ENCODE measurements at places on chromosomes 6 and 20.

DNA sequence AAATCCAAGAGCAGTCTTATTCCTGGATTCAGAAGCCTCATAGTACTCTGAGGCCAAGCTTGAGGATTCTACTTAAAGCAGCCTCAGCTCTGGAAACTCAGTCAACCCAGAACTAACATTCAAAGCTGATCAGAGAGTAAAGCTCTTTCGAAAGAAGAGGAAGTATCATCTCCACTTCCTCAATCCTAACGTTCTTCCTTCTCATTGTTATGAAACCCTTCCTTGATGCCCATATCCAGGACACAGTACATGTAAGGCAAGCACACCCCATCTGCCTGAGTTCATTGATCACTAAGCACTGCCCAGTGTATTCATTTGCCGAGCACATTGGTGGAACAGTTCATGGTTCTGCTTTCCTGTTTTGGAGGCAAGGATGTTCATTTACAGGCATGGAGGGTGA, at the start of gene IPCEF1:
TSS of gene IPCEF1 (minus strand) at position 114 of the 400 bp plus-strand sequence. CDS start 90,856 bp downstream, outside the sequence.
- DNase-seq: no peak

- DNase-seq: peak; percentile 75
These were observed 1.3 kb downstream of the TAPBP start for GRCh38 chr6:33312361-33313104.

GRCh38 chr6:110646951-110647910, 168.0 kb downstream of the CDK19 start:
- no peak for DNase-seq

GRCh38 chr6:34341481-34341971, 50.9 kb downstream of the NUDT3 start:
- no peak for DNase-seq

DNA sequence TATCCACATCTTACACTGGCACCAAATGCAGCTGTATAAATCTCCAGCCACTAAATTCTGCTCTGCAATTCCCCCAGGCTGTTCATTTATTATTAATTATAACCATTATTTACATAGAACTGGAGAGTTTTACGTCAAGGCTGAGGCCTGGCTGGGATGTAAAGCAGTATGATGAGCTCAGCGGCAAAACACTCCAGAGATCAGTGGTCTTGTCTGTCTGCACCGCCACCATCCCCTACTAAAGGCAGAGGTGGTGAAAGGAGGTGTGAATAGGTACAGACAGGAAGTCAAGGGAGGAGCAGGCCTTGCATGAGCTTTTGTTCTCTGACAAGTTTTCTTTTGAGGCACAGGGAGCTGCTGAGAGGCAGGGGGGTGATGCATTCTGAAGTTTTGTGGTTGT, 159.9 kb upstream of the PCSK2 start:
- DNase-seq: no peak

DNA sequence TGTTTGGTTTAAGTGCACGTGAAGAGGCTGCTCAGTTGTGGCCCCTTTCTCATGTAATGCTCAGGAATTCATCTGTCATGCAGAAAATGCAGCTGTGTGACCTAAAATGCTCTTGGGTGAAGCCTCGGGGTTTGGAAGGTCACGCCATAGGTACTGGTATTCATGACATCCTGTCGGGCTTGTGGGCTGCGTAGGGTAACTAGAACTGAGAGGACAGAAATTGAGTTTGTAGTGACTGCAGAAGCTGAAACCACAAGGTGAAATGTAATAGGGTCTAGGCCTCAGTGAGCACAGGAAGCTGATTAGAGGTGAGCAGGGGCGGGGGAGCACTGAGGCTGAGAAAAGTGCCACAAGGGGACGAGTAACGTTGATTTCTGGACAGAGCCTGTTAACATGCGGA, 128.8 kb downstream of the SOBP start:
- DNase-seq: no peak

GRCh38 chr6:30781743-30782424, 37.5 kb upstream of the IER3 start:
- DNase-seq: peak; percentile 98

GRCh38 chr6:106913111-106913510, 61.4 kb downstream of the CD24 start:
- no peak for DNase-seq

GRCh38 chr6:101454106-101454676, 60.7 kb downstream of the GRIK2 start:
- DNase-seq: no peak

- peak; percentile 87 for DNase-seq
These were observed 103.7 kb downstream of the TOX2 start for GRCh38 chr20:44018259-44018941.

GRCh38 chr6:39669207-39669972, 55.8 kb downstream of the KIF6 start:
- no peak for DNase-seq

DNA sequence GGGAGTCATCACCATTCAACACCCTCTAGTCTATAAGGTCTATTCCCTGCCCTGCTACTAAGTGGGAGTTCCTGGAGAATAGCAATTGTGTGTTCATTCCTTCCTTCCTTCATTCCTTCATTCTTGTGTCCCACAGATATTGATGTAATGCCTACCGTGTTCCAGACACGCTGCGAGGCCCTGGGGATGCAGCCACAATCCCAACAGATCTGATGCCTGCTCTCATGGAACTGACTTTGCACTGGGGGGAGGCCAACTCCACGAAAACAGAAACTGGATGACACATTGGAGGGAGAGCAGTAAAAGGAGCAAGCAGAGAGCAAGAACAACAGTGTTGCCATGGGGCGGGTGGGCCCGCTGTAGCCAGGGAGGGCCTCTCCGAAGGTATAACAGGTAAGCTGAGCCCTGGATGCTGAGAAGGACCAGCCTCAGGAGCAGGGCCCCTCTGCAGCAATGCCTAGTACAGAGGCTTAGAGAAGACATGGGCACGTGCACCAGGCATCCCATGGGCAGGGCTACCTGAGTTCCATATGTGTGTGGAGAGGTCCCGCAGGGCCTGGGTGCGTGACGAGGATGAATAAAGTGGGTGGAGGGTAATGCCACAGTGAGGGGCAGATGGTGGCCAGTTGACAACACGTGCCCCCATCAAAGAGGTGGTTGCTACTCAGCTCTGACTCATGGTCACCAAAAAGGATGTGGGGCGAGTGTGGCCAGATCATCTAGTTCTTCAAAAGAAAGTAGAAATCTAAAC, 173.9 kb downstream of the NFATC2 start:
- DNase-seq: no peak

GRCh38 chr20:14378326-14378725, 40.9 kb upstream of the FLRT3 start:
- no peak for DNase-seq

DNA sequence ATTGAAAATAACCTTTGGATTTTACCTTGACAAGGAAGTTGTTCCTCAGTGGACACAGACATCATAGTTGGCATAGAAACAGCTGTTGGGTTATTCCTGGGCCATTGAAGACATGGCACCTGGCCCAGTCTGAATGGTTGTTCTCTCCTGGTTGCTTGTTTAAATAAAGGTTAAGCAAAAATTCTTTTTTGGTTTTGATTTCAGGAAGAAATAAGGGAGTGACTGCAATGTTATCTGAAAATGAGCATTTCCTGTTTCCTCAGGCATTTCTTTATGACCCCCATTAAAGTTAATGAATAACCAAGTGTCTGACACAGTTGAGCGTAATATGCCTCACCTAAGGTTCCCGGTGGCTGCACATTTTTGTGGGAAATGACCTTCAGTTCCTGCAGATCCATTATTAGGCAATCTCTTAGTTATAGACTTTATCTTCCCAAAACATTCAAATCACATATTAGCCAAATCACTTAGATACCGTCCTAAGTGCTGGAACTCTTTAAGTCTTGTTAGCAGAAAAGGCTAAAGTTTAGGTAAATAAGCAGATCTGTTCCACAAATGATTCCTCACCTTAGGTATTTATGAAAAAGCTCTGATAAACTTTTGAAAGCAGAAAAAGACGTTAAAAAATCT, 648.7 kb upstream of the FLRT3 start:
- peak; percentile 85 for DNase-seq

GRCh38 chr6:7267466-7268091, 45.4 kb downstream of the SSR1 start:
- DNase-seq: no peak

DNA sequence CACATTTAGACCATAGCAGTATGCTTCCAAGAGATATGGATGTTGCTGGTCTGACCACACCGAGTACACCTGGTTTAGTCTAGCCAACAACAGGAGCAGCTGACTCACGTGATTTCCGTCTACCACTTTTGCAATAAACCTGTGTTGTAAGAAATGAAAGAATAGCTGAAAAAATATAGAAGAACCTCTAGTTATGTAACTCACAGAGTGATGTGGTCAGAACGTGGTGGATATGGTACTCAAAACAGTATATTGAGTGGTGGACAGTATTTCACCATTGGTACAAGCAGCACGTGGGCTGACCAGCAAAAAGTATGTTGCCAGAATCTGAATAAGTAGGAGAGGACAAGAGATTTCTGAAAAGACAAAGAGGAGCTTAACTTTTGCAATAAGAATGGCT, 226.9 kb downstream of the TBC1D7 start:
- DNase-seq: no peak

- no peak for DNase-seq
These were observed 626.3 kb downstream of the TENT5A start for GRCh38 chr6:81126150-81126549.

DNA sequence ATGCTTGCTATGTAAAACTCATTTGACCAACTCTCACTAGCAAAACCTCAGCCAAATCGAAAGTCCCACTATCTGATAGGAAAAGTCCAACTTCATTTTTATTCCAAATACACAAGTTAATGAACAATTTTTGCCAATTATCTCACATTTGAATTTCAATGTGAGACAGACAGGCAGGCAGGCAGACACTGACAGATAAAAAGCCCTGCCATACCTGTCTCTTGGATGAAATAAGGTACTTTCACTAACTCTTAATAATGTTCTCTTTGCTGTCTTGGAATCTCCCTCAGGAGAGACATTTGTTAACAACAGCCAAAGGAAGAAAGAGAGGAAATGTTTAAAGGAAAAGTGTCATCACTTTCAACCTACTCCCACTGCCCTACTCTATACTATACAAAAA, 82.0 kb downstream of the RNGTT start:
- no peak for DNase-seq

- DNase-seq: peak; percentile 92
These were observed at the start of gene MAVS for GRCh38 chr20:3846740-3847428. Gene MAVS, plus strand, starts transcription at chr20:3846834. Its CDS starts 7,791 bp downstream, at chr20:3854625.

DNA sequence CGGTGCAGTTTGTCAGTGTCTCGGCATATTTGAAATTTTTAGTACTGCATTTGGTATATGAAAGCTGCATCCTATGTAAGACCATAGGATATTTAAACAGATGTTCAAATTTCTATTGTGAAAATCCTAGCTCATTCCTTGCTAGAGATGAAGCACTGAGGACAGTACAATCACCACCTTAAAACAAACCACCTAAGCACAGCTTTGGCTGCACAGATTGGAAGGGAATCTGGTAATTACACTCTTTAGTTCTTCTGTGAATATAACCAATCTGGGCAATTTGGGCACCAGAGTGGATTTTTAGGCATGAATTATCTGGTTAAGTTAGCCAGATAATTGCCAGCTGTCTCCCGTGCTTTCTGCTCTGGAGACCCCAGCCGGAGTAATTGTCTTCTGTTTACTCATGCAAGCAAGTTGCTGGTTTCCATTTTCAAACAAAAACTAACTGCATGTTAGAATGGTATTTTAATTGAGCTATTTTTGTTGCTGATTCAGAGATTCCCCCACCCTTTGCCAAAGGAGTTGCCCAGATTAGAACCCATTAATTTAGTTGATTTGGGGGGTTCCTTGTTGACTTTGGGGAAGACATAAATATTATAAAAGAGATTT, 36.9 kb downstream of the E2F3 start:
- no peak for DNase-seq

DNA sequence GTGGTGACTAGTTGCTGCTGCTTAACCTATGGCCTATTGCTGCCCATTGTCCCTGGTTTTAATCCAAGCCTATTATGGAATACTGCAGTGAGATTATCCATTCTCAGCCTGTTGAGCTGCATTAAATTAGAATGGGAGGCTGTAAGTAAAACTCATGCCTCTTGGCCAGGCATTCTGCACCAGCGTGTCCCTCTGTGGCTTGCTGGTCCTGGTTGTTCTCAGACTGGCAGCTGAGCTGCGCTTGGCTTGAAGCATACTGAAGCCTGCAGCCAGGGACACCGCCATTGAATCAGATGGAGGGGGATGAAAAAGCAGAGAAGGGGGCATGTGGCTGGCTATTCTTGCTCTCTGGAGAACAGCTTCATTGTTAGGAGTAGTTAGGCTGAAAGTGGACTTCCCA, 15.6 kb downstream of the LRRN4 start:
- no peak for DNase-seq

DNA sequence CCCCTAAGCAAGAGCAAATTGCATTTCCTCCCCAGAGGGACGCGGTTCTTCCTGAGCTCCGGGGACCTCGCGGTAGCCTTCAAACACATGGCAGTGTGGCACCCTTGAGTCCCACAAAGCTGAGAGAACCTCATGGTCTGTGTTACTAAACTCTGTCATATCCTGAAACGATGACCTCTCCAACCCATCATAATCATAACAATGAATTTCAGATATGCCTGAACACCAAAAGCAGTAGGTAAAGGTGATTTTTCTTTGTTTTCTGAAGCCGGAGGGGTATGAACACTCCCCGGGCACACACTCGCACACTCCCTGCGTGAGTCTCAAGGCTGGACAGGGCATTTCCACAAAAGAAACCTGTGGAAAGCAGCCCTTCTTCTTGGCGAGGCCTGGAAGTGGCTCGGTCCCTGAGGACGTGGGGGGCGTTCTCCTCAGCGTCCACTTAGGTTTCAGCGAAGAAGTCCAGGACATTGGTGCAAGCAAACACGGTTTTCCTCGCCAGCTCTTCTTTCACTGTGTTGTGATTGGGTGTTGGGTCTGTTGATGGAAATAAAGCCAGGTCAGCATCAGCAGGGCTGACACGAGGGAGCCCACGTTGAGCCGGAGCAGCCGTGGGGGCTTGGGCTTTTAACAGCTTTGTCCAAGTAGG, 183.4 kb downstream of the ERMARD start:
- DNase-seq: no peak

DNA sequence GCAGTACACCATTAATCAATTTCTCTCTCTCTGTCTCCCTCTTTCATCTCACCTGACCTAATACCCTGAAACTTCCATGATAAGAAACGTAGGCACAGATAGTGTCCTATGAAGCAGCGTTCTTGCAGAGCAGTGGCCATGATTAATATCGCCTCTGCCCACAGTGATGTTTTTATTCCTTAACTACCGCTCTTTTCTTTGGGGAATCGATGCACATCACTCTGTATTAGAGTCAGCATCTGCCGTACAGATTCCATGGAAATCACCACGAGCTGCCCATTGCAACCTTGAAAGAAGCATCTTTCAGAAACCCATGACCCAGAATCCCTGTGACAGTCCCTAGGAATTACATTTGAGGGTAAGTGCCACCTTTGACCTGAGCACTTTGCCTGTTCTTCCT, 152.0 kb upstream of the ECI2 start:
- no peak for DNase-seq

- DNase-seq: peak; percentile 27
These were observed 258.0 kb downstream of the HACE1 start for GRCh38 chr6:104601721-104602120.

DNA sequence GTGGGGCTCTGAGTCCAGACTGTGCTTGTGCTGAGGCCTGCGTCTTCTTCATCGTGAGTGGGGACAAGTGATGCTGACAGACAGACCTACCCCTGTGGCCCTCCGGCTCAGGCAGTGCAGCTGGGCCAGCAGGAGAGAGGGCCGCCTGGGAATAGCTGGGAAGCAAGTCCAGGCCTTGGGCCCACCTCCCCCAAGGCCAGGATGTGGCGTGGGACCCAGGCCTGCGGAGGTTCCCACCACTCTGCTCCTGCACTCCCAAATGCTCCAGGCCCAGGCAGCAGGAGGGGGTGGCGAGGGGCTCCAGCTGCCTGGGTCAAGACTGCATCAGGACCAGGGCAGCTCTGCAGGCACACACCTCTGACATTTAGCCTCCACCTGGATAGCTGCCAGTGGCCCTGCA, 38.3 kb downstream of the DAAM2 start:
- DNase-seq: no peak
